ENCODE measurements at places on chromosomes 3 and 15. TPM values are rescaled to one million over a fixed set of nuclear protein-coding genes. Genes with fewer than 3 reads are reported as not detected.

DNA sequence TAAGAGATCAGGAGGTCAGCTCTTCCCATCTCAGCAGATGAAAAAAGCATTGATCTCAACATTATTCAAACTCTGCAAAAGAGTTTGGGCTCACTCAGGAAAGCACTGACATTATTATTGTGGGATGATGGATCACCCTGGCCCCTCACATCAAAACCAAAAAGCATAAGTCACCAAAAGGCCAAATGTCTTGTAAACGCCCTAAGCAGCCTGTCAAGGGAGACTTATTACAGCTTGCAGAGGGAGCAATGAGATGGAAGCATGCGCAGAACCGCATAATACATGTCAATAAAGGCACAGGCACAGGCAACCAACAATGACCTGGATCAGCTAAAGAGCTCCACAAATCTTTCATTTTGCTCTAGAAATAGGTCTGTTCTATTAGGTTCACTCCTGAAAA, 4.6 kb downstream of the FSIP1 start:
- peaks cover 3% of the 10 kb centered on the region for H3K4me1 ChIP-seq
- no peak for DNase-seq
- H3K27me3 ChIP-seq, result no peaks in the 10 kb centered on the region
- no peak overlapping the region for H3K4me3 ChIP-seq
- no peak overlapping the region for H3K27ac ChIP-seq

DNA sequence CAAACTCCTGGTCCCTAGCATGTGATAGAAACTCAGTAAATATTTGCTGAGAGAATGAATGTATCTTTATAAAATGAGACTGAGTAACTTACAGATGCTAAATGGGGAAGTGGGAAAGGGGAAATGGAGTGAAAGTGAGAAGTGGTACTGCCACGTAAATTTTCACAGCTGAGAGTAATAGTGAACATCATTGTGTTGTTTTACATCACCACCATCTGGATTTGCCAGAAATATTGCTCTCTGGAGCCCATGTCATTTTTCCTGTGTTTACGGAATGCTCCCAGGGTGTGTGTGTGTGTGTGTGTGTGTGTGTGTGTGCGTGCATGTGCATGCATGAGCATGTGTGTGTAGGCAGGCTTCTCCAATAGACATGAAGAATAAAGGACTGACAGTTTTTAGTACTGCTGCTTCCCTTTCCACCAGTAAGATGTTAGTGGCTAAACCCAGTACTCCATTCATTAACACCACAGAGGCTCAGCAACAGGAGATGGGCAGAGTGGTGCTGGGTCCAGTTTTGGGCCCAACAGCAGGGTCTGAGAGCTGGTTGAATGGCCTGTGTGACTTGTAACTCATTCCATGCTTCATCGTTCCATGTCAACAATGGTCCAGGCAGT, 57.3 kb downstream of the DIPK2A start:
- DNase-seq, result no peak
- H3K4me3 ChIP-seq, result no peak overlapping the region
- no peaks in the 10 kb centered on the region for H3K36me3 ChIP-seq
- H3K27me3 ChIP-seq, result no peaks in the 10 kb centered on the region
- no peak overlapping the region for H3K27ac ChIP-seq

DNA sequence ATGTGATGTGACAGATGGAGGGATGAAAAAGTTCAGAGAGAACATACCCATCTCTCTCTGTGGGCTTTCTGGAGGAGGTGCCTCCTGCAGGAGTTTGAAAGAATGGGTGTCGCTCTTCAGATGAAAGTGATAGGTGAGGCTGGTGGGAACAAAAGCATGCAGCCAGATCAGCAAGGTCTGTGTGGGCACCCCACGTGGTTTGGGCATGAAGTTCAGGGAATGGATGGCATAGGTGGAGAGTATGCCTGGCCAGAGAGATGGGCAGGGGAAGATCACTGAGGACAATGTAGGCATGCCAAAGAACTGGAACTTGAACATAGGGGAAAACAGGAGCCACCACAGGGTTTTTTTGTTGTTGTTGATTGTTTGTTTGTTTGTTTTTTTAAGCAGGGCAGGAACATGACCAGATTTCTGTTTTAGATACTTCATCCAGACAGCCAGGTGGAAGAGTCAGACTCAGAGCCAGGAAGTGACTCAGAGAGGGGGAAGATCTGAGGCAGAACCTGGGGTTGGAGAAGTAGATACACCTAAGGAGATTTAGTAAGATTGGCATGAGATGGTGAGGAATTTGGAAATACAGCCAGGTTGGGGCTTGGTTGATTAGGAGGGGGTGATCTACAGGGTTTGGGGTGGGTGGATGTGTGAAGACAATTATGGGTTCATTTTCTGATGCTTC, 64.8 kb upstream of the CLSTN2 start:
- no peaks in the 10 kb centered on the region for H3K27me3 ChIP-seq
- H3K27ac ChIP-seq, result no peak overlapping the region
- DNase-seq, result no peak
- H3K36me3 ChIP-seq, result no peaks in the 10 kb centered on the region
- H3K4me3 ChIP-seq, result no peak overlapping the region

- DNase-seq, result no peak
- H3K27me3 ChIP-seq, result no peaks in the 10 kb centered on the region
- H3K36me3 ChIP-seq, result no peaks in the 10 kb centered on the region
- no peak overlapping the region for H3K27ac ChIP-seq
- H3K4me3 ChIP-seq, result no peak overlapping the region
These were observed 4.5 kb upstream of the TLNRD1 start for GRCh38 chr15:80996247-80996646.

- DNase-seq, result no peak
- no peak overlapping the region for H3K4me3 ChIP-seq
- no peaks in the 10 kb centered on the region for H3K36me3 ChIP-seq
- H3K4me1 ChIP-seq, result no peaks in the 10 kb centered on the region
- no peaks in the 10 kb centered on the region for H3K27me3 ChIP-seq
These were observed 705 bp downstream of the TMPRSS7 start for GRCh38 chr3:112035241-112035640.

DNA sequence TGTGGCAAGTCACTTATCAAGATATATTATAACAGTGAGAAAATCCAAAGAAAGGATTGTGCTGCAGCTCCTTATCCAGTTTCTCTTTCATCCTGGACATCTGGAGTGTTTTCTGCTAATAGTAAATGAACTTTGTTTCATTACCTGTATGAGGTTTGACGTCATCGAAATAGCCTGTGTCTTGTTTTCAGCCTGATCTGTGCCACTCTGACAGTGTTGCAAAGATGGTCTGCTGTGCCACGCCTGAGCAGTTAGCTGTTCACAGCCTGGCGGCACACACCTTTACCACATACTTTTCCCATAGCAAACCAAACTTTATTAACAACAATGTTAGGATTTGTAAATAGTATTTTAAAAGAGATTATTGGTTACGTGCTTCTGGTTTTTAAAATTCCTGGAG, 34.0 kb downstream of the YEATS2 start:
- no peaks in the 10 kb centered on the region for H3K27me3 ChIP-seq
- H3K27ac ChIP-seq, result no peak overlapping the region
- DNase-seq, result no peak

- H3K36me3 ChIP-seq, result peaks cover 100% of the 10 kb centered on the region
- no peaks in the 10 kb centered on the region for H3K4me1 ChIP-seq
- no peak for DNase-seq
- no peaks in the 10 kb centered on the region for H3K27me3 ChIP-seq
- H3K4me3 ChIP-seq, result no peak overlapping the region
These were observed 87.1 kb downstream of the RGMA start for GRCh38 chr15:93001881-93002280.

- H3K27me3 ChIP-seq, result no peaks in the 10 kb centered on the region
- H3K4me3 ChIP-seq, result no peak overlapping the region
- DNase-seq, result no peak
- H3K36me3 ChIP-seq, result no peaks in the 10 kb centered on the region
- H3K27ac ChIP-seq, result no peak overlapping the region
These were observed 39.6 kb downstream of the MAP3K13 start for GRCh38 chr3:185402561-185402960.

DNA sequence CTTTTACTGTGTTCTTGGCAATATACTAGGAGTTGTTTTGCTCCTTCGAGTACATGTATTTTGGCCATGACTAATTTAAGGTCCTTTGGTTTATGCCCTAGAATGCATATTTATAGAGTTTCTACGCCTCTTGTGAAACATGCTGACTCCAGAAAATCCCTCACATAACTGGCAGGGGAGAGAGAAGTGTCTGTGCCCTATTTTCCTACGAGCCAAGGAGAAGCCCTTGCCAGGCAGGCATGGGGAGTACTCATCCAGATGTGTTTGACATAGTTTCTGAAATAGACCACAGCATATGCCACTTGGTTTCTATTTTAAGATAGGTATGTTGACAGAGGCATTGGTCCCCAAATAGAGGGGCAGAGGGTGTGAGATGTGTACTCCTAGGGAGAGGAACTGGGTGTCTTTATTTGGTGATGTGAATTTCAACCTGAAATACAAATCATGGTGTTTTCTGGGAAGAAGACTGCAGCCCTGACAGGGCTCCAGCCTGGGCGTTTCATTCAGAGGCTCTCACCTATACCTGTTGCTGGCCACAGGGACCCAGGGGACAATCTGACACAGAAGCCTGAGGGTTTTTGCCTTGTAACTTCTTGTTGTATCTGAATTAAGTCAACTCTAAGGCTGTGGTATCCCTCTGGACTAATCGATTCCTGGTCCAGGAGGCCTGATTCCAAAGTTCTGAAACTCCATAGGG, 267.8 kb upstream of the C2CD4B start:
- H3K4me1 ChIP-seq, result no peaks in the 10 kb centered on the region
- no peak overlapping the region for H3K4me3 ChIP-seq
- H3K36me3 ChIP-seq, result no peaks in the 10 kb centered on the region
- no peak for DNase-seq

DNA sequence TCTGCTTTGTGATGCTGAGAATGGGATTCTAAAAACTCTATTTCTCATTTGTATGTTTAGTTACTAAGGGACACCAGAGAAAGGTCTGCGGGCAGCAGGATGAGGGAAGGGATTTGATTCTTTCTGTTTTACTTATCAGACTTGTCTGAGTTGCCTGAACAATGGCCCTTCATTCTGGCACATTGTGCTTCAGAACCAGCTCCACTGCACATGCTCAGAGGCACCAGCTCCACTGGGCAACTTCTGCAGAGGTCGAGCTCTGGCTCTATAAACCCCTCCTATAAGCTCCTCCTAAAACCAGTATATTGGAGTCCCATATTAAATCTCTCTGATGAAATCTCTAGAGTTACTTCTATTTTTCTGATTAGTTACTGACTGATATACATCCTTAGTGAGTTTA, 453.2 kb upstream of the CDIN1 start:
- H3K27me3 ChIP-seq, result no peaks in the 10 kb centered on the region
- no peak for DNase-seq
- no peak overlapping the region for H3K27ac ChIP-seq
- no peaks in the 10 kb centered on the region for H3K4me1 ChIP-seq

GRCh38 chr3:122092460-122093165, 37.5 kb downstream of the CD86 start:
- H3K4me3 ChIP-seq, result no peak overlapping the region
- no peaks in the 10 kb centered on the region for H3K36me3 ChIP-seq
- peak overlapping the region; percentile 4 for H3K27ac ChIP-seq
- no peaks in the 10 kb centered on the region for H3K4me1 ChIP-seq
- no peak for DNase-seq

- H3K27ac ChIP-seq, result peak within 1 kb of the TSS; percentile 13
These were observed at the start of gene SPATA12 for GRCh38 chr3:57060089-57060821. Gene SPATA12 (plus strand): TSS chr3:57060664. CDS start chr3:57073695, 13,031 bp downstream.

DNA sequence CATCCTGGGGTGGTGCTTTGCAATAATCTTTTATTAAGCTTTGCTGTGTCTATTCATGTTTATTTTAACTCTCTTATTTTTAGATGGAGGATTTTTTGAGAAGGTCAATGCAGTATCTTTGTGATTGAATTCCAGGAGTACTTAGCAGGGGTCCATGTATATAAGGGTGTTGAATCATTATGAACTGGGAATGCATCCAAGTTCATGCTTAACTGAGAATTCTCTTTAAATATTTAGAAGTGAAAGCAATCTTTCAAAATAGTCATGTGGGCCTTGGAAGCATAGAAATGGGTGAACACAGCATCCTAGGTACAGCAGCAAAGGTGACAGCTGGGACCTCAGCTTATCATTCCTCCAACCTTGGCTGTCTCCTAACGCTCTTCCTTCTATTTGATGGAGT, 27.3 kb downstream of the SPTSSB start:
- no peak overlapping the region for H3K4me3 ChIP-seq
- H3K27me3 ChIP-seq, result no peaks in the 10 kb centered on the region
- H3K36me3 ChIP-seq, result no peaks in the 10 kb centered on the region
- DNase-seq, result no peak
- H3K4me1 ChIP-seq, result no peaks in the 10 kb centered on the region

GRCh38 chr3:27653803-27654558, 68.1 kb downstream of the EOMES start:
- H3K36me3 ChIP-seq, result no peaks in the 10 kb centered on the region
- H3K27me3 ChIP-seq, result no peaks in the 10 kb centered on the region
- DNase-seq, result no peak
- H3K4me1 ChIP-seq, result no peaks in the 10 kb centered on the region

C3orf70 gene
- 1.9 TPM for total RNA-seq

SCN11A gene
- 1.0 TPM for total RNA-seq

FRMD5 gene
- 0.71 TPM for total RNA-seq

ECE2 gene
- not detected for total RNA-seq

CEMIP gene
- 3.3 TPM for total RNA-seq

LRTM1 gene
- total RNA-seq, result not detected

Data from upper lobe of left lung (tissue), 6 donors.